ENCODE measurements at places on chromosomes 5 and 9. TPM values are rescaled to one million over a fixed set of nuclear protein-coding genes. Genes with fewer than 3 reads are reported as not detected.

DNA sequence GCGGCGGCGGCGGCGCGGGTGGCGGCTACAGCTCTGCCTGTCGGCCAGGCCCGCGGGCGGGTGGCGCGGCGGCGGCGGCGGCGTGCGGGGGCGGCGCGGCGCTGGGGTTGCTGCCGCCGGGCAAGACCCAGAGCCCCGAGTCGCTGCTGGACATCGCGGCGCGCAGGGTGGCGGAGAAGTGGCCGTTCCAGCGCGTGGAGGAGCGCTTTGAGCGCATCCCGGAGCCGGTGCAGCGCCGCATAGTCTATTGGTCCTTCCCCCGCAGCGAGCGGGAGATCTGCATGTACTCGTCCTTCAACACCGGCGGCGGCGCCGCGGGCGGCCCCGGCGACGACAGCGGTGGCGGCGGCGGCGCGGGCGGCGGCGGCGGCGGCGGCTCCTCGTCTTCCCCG is 296 bp downstream of the ZSWIM6 start:
- peak; percentile 81 for DNase-seq

- no peak for DNase-seq
Observed at GRCh38 chr9:127079446-127080140, 42.8 kb downstream of the ANGPTL2 start.

DNA sequence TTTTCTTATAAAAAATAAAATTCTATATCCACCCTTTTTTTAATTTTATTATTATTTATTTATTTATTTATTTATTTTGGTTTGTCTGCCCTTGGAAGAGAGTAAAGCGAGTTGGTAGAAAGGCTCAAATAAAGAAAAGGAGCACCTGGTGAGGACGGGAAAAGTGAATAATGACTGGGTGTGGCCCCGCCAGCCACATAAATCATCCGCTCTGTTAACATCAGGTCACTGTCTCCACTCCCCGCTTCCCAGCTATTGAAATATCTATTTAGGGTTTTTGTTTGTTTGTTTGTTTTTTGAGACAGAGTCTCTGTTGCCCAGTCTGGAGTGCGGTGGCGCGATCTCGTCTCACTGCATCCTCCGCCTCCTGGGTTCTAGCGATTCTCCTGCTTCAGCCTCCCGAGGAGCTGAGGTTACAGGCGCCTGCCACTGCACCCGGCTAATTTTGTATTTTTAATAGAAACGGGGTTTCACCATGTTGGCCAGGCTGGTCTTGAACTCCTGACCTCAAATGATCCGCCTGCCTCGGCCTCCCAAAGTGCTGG is 844 bp downstream of the POLR3G start:
- DNase-seq, result no peak

DNA sequence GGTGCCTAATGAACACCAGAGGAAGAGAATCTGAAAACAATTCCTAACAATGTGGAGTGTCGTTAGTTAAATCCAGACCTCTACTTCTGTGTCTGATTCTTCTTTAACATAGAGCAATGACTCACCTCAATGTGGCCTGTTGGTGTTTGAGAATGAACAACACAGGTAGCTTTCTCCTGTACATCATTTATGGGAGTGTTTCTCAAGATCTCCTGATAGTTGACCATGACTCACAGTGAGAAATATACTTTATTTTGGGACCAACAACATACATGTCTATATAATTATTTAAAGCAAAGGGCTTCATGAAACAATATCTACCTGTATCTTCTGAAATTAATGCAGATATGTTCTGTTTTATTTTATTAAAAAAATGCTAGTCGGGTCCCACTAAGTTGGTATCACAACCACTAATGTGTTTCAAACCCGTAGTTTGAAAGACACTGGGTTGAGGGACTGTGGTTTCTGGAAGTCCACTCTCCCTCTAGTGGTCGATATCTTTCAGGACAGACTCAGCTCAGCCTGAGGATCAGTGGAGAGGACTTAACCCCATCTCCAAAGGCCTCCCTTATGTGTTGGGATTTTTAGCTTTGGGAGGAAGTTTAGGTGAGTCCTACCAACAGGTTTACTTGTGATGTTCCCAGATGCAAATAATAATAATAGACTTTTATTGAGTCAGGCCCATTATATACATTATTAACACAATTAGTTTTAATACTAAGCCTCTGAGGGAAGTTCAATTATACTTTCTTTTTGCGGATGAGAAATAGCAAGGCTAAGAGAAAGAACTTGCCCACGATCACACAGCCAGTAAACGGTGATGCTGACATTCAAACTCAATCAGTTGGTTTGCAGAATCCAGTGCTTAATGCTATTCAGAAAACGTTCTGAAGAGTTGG is 70.0 kb upstream of the KLF9 start:
- DNase-seq, result no peak

- DNase-seq, result no peak
Observed at GRCh38 chr9:19117039-19117716, 10.1 kb downstream of the PLIN2 start.

DNA sequence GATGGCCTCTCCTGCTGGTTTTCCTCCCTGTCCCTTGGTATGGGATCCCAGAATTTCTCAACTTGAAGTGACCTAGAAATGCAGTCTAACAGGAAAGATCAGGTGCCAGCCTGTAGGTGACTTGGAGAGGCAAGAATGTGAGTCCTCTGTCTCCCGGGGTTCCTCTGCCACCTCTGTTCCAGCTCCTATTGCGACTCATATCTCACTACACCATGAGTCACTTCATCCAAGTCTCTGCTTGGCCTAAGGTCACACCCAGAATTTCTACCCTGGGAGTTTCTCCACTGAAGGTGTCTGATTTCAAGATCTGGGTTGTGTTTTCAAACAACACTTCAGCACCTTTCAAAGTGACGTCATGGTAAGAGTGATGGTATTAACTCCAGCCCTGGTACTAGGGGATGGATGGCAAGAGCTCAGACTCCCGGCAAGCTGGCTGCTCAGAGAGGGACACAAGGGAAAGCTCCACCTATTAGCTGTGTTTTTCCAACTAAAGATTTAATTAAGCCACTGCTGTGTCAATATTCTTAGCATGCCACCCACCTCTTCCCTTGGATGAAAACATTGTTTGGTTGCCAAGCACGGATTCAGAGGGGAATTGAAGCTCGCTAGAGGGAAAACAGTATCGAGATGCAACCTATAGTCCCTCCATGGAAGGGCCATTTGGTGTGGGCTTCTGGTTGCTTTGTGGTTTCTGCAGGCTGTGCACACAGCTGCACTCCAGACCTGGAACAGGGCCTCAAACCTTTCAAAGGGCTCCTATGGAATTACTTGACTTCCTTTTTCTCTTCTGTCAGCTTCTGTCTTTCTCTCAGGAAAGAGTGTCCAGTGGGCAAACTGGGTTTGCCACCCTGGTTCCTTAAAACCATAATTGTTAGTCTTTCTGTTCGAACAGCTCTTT is 205.7 kb downstream of the GAS1 start:
- DNase-seq, result no peak

DNA sequence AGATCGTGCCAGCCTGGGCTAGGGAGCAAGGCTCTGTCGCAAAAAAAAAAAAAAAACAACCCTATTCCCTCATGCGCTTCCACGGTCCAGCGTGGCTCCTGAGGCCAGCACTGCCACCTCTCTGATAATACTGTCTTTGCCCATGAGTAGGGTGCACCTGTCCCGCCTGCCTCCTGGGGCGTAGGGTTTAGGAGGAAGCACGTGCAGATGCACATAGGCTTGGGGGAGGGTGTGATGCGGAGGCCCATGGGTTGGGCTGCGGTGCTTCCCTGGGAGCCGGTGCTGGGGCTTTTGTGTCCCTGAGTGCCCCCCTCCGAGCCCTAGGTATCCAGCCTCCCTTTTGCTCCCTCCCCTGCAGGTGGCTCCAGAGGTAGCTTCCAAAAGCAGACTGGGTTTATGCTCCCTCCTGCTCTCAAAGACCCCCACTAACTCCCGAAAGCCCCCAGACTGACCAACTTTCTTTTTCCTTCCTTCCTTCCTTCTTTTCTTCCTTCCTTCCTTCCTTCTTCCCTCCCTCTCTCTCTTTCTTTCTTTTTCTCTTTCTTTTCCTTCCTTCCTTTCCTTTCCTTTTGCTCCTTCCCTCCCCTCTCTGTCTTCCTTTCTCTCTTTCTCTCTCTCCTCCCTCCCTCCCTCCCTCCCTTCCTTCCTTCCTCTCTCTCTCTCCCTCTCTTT is 12.8 kb downstream of the FGFR4 start:
- no peak for DNase-seq

GRCh38 chr9:38686933-38687332 is 33.0 kb downstream of the FAM240B start:
- DNase-seq, result no peak

DNA sequence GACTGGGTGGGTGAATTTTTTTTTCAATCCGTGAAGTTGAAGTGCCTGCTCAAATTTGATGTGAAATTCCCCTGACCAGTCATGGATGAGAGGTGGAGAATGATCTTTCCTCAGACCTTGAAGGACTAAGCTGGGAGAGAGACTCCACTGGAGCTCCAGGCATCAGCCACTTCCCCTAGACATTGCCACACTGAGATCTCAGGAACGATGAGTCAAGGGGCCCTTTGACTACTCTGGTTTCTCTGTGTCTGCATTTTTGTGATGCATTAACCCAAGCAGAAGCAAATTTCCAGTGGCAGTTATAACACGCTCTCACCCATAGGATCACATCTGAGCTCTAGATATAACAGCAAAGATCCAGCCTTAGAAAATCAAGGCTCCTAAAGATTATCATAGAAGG is 171.2 kb upstream of the KIF2A start:
- no peak for DNase-seq

DNA sequence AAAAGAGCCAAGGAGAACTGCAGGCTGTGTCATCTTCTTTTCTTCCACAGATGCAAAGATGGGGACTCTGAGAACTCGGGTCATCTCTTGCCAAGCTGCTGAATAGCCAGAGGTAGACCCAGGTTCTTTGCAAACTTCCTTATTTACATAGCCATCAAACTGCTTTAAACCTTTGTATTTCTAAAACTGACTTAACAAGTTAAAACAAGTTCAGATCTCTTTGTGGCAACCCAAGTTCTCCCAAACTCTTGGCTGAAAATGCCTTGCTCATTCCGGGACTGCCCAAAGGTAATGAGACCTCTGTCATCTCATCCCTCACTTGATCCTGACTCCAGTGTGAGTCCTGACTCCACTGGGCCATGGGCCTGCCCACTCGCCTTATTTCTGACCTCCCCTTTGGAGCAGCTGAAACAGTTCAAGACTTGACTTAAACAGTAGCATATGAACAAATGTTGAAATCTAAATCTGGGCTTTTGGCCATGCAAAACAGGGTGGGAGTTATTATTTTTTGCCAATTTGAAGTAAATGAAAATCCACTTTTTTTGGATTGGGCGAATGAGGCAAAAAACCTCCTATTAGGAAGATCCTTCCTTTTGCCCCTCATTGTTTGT is 50.6 kb downstream of the FBXL7 start:
- no peak for DNase-seq

DNA sequence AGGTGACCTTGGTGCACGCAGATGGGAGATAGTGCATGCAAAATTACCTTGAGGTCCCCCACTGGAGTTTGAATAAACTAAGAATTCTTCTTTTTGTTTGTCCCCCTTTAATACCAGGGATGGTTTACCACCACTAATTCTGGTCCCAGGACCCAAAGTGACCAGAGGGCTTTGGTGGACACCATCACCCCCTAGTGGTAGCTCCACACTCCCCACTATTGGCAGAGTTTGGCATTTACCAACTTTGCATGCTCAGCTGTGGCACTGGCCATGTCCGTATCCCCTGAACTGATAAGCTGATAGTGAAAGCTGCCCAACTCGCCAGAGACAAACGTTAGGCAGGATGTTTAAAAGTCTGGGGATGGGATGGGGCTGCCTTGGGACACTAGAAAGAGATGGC is 3.3 kb downstream of the ASTN2 start:
- DNase-seq, result no peak

- no peak for DNase-seq
Observed at GRCh38 chr9:13862654-13863053, 451.3 kb downstream of the NFIB start.

DNA sequence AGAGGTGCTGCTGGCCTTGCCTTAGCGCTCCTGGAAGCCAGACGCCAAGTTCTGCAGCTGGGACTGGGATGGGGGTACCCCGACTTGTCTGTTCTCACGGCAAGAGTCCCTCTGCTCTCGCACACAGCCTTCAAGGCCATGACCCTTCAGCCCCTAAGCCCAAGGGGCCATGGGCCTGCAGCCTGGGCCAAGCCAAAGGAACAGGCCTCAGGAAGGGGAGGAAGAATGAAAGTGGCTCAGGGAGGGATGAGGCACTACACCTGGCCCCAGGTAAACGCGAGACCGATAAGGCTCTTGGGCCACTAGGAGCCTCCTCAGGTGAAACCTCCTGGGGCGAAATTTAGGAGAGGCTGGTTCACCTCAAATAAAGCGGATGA is 3.9 kb downstream of the EBF1 start:
- DNase-seq, result no peak

DNA sequence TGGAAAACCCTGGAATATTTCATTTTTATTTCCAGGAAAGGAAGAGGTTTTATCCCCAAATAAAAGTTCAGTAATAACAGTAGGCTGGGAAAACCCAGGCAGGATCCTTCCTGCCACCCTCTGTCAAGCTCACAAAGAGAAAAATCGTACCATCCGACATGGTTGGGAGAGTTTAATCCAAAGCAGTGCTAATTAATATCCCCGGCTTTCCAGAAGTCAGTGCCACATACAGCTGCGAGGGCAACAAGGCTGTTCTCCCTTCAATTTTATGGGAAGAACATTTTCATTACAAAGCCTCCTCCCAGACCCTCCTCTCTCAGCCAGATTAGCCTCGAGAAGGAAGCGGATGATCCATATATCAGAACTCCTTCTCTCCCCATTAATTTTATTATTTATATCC is 95.5 kb downstream of the PAX5 start:
- no peak for DNase-seq

- no peak for DNase-seq
Observed at GRCh38 chr5:98066910-98067309, 706.6 kb upstream of the RGMB start.

DNA sequence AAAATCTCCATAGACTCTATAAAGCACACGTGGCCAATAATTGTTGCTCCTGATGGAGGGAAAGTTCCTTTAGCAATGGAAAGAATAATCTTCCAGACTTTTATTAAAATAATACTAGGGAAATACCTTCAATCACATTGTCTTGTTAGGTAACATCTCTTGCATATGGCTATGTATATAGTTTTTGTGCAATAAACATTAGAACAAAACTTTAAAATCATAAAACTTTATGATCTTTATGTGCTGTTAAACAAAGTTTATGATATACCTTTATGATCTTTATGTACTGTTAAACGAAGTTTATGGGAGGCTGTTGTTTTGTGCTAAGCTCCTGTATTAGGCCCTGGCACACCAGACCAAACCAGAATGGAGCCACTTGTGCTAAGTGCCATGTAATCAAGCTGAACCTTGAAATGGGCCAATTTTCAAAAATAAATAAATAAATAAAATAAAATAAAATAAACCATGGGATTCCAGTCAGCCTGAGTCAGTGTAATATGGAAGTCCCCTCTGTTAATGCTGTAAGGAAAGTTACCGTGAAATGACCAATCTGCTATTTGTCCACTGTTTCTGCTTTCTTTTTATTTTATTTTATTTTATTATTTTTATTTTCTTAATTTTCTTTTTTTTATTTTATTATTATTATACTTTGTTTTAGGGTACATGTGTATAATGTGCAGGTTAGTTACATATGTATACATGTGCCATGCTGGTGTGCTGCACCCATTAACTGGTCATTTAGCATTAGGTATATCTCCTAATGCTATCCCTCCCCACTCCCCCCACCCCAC is 431.3 kb downstream of the SPATA31D1 start:
- no peak for DNase-seq

Gene IFNA2
- total RNA-seq, result not detected

Gene CD180
- 1.6 TPM for total RNA-seq

Gene GRM6
- not detected for total RNA-seq

Gene EDIL3
- total RNA-seq, result 1.7 TPM

Gene PIP5K1B
- total RNA-seq, result 60.6 TPM
